Small intestine (tissue), 16 donors: ENCODE measurements at places on chromosomes 6 and 20. TPM values are rescaled to one million over a fixed set of nuclear protein-coding genes. Genes with fewer than 3 reads are reported as not detected.
A peak's percentile ranks its signal among the peaks of the same experiment; 100 is the strongest.

DEF6 gene
- 9.5 TPM for polyA plus RNA-seq

HLA-DOA gene
- 0.81 TPM for polyA plus RNA-seq

DNA sequence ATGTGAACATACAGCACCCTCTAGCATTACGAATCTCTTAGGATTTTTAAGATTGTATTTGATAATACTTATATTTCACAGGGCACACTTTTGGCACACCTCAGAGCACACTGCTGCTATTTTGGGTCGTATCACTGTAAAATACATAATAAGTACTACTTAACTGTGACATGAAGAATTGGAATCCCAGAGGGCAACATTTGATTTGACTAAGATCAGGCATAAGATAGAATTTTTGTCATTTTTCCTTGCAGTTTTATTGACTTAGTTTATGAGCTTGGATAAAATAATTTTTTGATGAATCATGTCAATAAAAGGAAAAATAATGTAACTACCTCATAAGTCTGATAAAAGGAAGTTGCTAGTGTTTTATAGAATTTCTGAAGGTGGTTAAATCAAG, 22.4 kb downstream of the MRS2 start:
- DNase-seq, result no peak

GRCh38 chr6:164286011-164286410, 871.5 kb downstream of the QKI start:
- DNase-seq, result no peak

DNA sequence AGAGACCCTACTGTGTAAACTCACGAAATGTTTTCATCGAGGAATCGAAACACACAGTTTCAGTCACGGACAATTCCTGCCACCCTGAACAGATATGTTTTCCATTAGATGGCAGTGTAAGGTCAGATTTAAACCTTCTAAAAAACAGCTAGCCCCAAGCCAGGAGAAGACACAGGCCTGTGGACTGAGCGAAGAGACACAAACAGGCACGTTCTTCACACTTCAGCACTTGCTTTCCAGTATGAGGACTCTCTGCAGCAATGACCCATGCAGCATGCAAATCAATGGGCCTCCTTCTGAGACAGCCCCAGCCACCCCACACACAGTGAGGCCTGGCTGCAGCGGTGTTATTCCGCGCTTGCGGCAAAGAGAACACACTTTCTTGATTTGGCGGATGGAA, 31.9 kb downstream of the HUS1B start:
- DNase-seq, result no peak

GRCh38 chr6:75363304-75363703, 78.7 kb upstream of the TMEM30A start:
- no peak for DNase-seq

GRCh38 chr20:23925789-23926525, 46.4 kb upstream of the CST5 start:
- DNase-seq, result no peak

DNA sequence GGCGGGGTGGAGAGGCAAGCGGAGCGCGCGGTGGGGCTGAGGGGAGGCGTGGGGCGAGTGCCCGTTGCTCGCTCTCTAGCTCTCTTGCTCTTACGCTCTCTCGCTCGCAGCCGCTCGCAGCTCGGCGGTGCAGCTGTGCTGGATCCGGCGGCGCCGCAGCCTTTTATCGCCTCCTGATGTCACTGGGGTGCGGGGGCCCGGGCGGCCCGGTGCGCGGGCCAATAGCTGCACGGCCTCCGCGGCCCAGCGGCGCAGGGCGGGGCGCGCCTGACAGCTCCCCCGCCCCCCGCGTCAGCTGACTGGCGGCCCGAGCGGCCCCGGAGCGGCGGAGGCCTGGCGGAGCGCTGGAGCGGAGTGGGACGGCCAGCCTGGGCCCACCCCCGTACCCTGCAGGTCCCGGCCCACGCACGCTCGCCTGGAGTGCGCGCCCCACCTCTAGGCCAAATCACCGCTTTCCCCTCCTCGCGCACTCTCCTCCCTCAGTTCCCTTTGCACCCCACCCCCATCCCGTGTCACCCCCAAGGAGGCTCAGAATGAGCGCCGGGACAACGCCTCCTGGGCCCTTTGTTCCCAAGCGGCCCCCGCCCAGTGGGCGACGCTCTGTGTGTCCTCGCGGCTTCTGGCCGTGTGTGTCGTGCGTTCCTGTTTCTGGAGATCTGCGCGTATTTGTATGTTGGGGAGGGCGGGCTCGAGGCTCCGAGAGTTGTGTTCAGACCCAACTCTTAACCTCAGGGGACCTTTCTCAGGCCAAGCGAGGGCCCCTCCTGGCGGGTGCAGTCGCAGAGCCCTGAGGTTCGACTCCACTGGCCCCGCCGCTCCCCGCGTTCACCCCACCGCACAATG, at the start of gene MAFB:
TSS of gene MAFB (minus strand) at position 137 of the 843 bp plus-strand sequence. CDS start 386 bp downstream, outside the sequence.
- DNase-seq, result peak; percentile 94

- DNase-seq, result no peak
Measured at GRCh38 chr20:51609251-51609650, 66.7 kb upstream of the NFATC2 start.
